ENCODE measurements at places on chromosomes 3 and 15.

DNA sequence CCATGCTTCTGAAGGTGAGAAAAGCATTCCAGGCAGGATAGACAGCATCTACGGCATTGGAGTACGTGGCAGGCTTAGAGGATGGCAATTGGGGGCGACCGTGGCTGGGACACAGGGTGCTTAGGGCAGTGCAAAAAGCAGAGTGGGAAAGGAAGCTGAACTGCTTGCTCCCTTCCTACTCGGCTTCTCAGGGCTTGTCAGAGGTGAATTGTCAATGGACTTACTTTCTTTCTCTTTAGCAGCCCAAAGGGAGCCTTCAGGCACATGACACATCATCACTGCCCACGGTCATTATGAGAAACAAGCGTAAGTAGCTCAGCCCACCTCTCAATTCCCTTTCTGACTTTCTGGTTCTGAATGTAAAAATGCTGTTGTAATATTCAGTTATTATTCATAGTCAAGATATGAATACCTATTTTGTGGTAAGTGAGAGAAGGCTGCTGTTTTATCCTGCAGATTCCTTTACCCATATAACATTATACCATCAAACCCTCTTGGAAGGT, 84.3 kb downstream of the KLHL25 start:
- no peak for DNase-seq

- DNase-seq: no peak
These were observed 7.8 kb downstream of the MAP2K1 start for GRCh38 chr15:66394472-66394871.

GRCh38 chr3:46503200-46503874, 5.6 kb downstream of the RTP3 start:
- DNase-seq: no peak

DNA sequence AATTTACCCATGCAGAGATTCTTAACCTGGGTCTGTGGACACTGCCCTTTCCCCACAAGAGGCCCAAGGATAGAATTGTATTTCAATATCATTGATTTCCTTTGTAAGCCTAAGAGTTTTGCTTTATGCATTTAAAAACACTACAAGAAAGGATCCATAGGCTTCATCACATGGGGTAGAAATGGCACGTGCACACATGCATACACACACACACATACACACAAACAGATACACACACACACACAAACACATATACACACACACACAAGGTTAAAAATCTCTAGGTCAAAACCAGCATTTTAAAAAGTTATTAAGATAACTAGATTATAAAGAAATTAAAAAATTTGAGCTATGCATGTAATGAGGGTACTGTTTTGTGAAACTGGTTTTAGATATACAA, 35.5 kb upstream of the CD47 start:
- DNase-seq: no peak

- DNase-seq: no peak
These were observed 45.0 kb upstream of the SACM1L start for GRCh38 chr3:45644063-45644790.

DNA sequence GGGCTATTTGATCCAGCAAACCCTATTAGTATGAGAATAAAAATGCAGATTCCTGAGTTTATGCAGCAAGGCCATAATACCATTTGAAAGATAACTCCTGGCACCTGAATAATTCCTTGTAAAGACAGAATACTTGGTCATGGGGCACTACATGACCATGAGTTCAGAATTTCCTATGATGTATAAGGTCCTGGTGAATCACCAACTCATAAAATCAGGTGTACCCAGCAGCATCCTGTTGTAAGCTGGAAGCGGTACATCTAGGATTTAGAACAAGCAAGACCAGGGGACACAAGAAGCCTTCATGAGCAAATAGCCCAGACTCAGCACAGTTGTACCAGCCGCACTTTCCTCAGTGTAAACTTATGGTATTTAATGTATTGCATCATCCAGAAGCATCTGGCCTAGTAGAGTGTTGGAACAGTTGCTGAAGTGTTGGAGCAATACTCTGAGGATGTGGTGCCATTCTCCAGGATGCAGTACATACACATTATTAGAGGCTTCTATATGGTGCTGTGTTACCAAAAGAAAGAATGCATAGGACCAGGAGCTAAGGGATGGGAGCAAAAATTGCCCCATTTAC, 233.4 kb downstream of the SQOR start:
- no peak for DNase-seq

GRCh38 chr3:114499976-114500375, 206.1 kb downstream of the TIGIT start:
- no peak for DNase-seq

- DNase-seq: no peak
These were observed 120.1 kb upstream of the UBE2E1 start for GRCh38 chr3:23685541-23686258.

GRCh38 chr3:104397713-104398112, 969.0 kb upstream of the ALCAM start:
- no peak for DNase-seq

DNA sequence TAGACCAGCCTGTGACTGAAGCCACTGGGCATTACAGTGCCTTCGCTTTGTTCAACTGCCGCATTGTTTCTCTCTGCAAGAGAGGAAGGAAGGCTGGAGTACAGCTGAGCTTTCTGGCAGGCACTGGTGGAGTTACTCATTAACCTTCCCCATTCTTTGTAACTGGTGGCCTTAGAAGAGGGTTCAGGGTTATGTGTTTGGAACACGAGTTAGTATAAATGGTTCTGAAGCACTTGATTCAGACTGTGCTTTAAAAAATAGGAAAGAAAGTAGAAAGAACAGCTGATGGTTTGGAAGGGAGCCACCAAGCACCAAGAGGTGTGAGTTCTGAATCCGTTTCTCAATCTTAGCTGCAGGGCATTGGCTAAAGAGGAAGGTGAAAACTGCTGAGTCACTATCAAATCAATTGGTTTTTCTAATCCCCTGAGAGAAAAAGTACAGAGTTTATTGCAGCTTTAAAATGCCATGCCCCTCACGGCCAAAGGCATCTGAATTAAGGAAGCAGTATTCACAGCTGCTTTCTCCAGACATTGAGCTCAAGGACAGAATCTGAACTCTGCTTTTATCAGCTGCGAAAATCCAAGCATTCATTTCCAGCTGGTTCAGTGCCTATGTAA, 3.6 kb downstream of the HGD start:
- no peak for DNase-seq

DNA sequence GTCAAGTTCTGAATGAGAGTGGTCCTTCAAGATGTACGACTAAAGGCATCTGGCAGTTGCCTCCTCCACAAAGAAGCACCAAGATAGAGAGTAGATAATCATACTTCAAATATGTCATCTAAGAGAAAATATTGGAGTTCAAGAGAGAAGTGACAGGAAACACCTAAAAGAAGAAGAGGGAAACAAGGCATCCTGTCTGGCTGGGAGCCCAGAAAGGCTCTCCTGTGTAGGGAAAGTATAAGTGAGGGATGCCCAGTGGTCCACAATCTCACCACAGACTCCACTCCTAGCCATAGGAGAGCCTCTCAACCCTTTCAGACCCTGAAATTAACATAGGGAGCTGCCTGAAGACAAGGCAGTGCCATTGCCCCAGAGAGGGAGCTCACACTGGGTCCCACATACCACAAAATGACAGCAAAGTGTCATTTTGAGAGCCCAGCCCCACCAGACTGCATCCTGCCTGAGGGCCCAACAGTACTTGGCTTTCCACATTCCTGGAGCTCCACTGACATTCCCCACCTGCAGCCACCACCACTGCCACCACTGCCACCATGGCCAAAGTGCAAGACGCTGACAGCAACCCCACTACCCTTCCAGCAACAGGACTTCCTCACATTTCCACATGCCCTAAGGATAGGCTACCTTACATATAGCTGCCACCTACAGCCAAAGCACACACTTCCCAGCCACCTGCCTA, 210.6 kb downstream of the ATP8B4 start:
- DNase-seq: no peak

DNA sequence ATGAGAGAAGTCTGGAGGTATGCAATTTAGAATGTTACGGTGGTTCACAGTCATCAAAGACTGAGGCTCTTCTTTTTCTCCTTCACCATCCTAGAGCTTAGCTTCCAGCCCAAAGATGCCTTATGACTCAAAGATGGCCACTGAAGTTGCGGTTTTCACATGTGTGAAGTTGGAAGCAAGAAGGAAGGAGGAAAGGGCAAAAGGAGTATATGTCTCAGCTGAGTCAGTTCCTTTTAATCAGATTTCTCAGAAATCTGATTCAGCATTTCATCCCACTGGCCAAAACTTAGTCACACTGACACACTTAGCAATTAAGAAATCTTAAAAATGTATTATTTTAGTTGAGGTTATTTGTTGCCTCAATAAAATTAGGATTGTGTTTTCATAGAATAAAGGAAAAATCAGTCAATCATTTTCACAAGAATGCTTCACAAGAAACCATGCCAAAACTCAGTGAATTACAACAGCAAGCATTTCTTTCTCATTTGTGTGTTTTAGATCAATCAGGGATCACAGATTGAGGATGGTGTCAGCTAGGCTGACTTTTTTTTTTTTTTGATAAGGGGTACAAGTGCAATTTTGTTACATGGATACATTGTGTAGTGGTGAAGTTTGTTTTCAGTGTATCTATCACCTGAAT, 211.1 kb upstream of the GADL1 start:
- DNase-seq: no peak

- no peak for DNase-seq
These were observed 1065.1 kb downstream of the AGBL1 start for GRCh38 chr15:87144775-87145174.

DNA sequence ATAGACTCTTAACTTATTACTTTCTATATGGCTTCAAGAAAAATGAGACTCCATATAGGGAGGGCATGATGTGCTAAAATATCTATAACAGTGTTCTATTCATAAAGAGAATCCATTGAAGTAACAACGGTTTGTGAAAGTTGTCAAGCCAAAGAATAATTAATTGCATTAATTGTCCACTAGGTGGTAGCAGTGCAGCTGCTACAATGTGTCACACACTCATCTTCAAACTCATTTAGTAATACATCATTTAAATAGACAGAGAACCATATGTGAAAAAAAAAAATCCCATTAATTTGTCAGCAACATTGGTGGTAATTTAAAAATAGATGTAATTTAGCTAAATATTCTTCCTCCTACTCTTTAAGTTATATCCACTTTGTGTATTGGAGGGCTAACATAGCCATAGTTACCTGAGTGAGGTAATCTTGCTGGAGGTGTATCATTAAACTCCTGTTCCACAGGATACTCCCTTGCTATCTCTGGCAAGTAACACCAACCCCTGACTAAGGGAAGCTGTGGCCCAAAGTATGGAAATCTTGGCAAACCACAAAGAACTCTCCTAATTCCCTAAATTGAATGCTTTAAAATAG, 3.7 kb upstream of the CPA3 start:
- DNase-seq: no peak

DNA sequence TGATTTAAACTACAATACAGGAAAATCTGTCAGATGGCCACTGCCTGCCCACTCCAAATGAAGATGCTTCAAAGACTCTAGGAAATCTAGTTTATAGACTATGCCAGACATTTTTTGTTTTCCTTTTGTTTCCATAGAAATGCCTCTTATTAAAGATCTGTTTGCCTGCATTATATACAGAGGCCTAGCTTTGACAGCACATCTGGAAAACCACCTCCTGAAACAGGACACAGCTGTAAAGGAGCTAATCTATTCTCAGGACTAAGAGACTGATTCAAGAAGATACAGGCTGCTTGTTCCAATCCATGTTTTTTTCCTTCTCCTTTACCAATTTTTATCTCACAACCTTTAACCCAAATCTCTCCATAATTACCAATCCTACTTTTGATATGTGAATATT, 75.3 kb upstream of the STRIT1 start:
- no peak for DNase-seq

DNA sequence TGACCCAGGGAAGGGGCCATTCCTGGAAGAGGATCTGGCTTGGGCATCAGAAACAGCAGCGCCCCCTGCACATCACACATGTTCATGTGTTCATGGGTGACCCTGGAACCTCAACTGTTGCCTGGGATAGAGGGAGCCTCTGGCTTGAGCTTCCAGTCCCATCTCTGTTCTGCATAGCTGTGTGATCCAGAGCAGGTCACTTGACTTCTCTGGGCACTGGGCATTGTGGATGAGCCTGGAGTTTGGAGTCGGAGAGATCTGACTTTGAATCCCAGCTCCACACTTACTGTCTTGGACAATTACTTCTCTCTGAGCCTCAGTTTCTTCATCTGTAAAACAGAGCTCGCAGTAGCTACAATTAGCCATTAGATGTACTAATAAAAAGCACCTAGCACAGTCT, 15.6 kb downstream of the PAK6 start:
- DNase-seq: no peak

- DNase-seq: no peak
These were observed 15.5 kb downstream of the GREM1 start for GRCh38 chr15:32733281-32733680.

DNA sequence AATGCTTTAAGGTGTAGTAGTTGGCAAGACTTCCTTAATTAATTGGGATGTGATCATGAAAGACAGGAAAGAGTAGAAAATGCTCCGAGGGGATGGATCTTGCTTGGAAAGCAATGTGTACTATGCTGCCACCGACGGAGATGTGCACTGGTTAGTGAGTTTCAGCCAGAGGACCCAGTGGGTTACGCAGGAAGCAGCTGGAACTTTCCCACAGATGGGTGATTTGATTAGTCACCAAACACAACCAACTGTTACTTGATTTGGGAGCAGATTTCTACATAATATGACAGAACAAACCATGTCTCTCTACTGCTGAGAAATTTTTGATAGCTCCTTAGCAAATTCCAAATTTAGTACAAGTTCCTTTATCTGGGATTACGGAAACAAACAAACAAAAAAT, 245.4 kb upstream of the MCTP2 start:
- DNase-seq: no peak

DNA sequence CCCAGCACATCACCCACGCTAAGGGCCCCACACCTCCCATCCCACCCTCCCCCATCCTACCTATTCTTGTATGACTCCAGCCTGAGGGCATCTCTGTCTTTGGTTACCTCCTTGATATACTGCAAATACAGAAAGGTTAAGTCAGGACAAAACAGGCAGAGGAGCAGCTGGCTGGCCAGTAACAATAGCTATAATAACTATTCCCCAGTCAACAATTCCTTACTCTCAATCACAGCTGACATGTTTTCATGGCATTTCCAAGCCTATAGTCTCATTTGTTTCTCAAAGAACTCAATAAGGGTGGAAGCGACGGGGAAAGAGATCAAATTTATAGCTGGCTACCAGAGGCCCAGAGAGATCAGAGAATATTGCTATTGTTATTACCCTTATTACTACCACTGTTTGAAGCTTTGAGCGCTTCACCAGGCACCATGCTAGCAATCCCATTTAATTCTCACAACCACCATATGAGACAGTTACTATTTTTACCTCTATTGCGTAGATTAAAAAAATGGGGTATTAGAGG, 93.0 kb upstream of the C2CD4B start:
- DNase-seq: no peak

DNA sequence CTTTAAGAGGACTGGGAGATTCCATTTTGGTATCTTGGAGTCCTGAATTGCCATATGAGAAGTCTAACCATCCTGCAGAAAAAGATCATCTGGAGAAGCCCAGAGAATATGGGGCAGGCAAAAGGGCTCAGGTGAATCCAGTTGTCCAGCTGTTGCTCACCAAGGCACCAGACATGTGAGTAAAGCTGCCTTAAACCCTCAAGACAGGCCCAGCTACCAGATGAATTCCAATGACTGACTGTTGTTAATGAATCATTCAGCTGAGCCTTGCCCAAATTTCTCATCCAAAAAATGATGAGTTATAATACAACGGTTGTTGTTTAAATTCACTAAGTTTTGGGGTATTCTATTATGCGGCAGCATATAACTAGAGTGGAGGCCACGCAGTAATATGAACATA, 22.0 kb upstream of the NANOGP8 start:
- DNase-seq: no peak

Data from activated CD4-positive, alpha-beta T cell treated with anti-CD3 and anti-CD28 coated beads, Interleukin-2, amount 50 U/mL, for 1 hour (primary cell).